ENCODE measurements at places on chromosomes 7 and 10.

- DNase-seq, result no peak
Measured at GRCh38 chr10:14958872-14959220, 342 bp upstream of the MEIG1 start.

- no peak for DNase-seq
Measured at GRCh38 chr7:77425101-77426051, 9.2 kb upstream of the GSAP start.

DNA sequence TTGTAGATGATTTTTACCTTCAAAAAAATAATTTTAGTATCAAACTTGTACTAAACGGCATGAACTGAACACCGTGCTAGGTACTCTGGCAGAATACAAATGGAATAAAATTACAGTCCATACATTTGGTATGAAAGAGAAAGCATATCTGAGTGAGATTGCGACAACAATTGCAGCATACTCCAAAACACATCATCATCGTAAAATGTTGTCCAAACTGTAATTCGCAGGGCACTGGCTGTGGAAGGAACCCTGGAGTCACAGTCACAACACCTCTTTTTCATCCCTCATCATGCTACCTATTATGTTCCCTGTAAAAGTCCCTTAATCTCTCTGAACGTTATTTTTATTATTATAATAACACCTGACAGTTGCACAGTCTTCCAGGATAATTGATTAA is 13.5 kb downstream of the CREM start:
- no peak for DNase-seq

DNA sequence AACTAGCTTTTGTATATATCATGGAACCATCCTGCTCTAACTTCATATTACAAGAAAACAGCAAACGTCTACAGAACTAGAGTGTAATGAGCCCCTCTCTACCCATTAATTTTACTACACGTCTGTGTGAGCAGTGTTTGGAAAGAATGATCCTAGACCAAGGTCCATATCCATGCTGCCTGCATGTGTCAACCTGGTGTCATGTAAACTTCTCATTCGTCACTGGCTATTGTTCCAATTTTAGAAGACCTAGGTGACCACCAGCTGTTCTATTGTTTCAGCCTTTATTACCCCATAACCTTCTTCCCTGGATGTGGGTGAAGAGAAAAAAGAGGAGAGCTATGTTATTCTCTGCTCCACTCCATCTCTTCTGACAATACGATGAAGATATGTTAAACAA is 77.1 kb downstream of the CREM start:
- DNase-seq, result no peak

DNA sequence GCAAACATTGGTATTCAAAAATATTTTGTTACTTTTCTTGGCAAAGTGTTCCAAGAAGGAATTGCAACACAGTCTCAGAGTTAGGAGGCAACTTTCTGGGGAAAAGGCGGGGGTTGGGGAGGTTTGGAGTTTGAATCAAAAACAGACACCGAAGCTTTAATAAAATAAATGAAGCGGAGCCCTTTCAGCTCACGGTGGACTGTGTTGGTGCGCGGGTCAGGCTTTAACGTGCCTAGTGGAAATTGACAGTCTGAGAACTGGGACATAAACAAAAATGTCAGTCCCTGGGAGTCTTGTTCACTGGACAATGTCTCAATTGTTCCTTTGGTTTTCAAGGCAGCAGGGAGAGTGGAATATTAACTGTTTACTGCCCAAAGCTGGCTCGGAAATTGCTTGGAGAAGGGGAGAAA is 109.3 kb downstream of the TCF7L2 start:
- no peak for DNase-seq

GRCh38 chr7:104723001-104723400 is 291.0 kb upstream of the KMT2E start:
- no peak for DNase-seq

GRCh38 chr10:43166207-43166879 is 28.1 kb downstream of the CSGALNACT2 start:
- DNase-seq, result no peak

DNA sequence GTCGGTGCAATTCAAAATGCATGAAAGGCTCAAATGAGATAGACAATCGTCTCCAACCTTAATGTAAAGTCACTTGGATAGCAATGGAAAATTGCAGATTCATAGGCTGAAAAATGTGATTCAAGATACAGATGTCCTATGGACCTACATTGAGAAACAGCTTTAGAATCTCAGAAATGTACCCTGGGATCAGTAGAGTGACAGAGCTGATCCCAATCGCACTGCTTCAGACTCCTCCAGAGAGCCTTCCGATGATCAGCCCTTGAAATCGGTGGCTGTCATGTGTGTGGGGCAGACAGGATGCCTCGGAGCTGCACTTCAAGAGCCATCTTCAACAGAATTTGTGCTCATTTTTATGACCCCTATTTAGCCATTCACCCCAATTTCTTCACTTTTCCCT is 240.1 kb upstream of the GRB10 start:
- DNase-seq, result no peak

- DNase-seq, result peak; percentile 28
Measured at GRCh38 chr7:104089612-104090011, 100.2 kb upstream of the RELN start.

DNA sequence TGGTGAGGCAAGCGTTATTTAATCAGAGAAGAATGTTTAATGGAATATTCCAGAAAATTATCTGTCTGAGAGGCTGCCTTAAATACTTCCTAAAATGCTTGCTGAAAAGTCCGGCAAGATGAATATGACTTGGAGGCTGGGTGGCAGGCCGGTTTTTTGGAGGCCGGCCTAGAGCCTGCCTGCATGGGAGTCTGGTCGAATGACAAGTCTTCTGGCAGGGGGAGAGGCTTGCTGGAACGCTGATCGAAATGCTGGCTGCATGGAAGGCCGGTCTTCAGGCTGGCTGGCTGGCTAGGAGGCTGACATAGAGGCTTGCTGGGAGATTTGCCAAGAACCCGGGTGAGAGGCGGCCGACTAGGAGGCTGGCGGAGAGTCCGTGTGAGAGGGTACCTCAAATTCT is 135.7 kb downstream of the OR13A1 start:
- no peak for DNase-seq

DNA sequence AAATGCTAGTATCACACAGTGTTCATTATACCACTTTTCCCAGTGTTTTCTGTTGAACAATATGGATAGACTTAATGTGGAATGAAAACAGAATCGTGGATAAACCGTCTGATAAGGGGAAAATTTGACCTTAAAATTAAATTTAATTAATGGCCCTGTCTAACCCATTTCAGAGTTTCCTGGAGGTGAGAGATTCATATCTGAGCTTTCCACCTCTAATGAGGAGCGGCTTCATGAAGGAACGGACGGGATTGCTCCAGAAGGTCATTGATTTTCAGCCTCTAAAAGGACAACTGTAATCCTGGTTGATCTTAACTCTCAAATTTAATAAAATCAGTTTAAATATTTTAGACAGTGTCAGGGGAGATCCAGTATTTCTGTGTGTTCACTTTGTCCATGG is 874.9 kb downstream of the GRID1 start:
- no peak for DNase-seq

- DNase-seq, result peak; percentile 9
Measured at GRCh38 chr7:122626785-122627184, 72.1 kb downstream of the RNF133 start.

GRCh38 chr7:30752979-30753378 is 1.0 kb downstream of the INMT start:
- no peak for DNase-seq

DNA sequence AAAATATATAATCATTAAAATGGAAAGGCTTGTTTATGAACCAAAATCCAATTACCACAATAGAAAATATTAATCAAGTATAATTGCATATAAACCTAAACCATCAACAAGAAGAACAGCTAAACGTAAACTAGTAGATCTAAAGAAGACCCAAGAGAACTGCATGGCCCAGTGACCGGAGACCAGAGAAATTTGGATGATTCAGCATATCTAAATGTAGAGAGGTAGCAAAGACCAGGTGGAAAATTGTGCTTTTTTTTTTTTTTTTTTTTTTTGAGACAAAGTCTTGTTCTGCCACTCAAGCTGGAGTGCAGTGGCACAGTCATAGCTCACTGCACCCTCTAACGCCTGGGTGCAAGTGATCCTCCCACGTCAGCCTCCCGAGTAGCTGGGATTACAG is 207.2 kb upstream of the SEMA3E start:
- DNase-seq, result no peak

GRCh38 chr10:85413570-85413969 is 953.0 kb downstream of the GRID1 start:
- no peak for DNase-seq

DNA sequence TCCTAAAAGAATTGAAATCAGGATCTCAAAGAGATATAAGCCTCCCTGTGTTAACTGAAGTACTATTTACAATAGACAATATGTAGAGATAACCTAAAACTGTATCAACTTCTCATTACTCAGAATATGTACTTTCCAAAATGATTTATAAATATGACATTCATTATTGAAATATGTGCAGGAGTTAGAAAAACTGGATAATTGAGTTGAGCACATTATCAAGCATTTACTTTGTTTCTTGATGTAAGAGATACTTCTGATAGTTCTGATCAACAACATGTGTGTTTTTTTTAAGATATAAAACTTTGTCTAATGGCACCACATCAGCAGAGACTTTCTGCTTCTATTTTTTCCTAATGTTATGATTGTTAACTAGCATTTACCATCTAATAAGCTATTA is 38.2 kb downstream of the HYAL4 start:
- DNase-seq, result no peak

GRCh38 chr7:157926521-157927150 is 589.8 kb downstream of the DNAJB6 start:
- no peak for DNase-seq

DNA sequence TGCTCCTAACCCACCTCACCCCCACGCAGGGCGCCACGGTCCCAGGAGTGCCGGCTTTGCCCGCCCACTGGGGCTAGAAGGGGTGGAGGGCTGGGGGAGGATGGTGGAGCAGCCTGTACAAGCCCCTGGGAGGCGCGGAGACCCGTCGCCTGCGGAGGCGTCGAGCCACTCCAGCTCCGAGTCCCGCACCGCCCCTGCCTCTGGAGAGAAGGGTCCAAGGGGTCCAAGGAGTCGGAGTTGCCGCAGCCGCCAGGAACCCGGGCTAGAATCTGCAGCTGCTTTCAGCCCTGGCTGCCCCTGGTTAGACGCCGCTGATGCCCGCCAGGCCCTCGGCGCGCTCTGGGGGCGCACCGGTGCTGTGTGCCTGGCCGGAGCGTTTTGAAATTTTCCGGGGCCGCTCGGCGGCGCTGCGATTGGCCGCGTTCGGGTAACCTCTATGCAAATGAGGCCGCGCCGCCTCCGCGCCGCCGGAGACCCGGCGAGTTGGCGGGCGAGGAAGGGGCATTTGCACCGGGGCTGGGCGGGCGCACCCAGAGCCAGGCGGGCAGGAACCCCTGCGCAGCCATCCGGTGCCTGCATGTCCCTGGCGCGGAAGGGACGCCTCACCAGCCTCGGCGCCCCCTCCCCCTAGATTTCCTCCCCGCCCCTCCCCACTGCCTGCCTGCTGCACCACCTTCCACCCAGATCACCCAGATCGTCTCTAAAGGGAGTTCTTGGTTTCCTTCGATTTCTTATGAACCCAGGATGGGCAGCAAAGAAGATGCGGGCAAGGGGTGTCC is at the start of gene HMX2:
HMX2 (plus strand) TSS at position 502 of the 779 bp plus-strand sequence; CDS start at position 745, 243 bp downstream.
- peak; percentile 66 for DNase-seq

- DNase-seq, result no peak
Measured at GRCh38 chr10:48235501-48235900, 39.0 kb downstream of the FRMPD2 start.

- DNase-seq, result no peak
Measured at GRCh38 chr10:126137562-126138221, 241.3 kb downstream of the FANK1 start.

- no peak for DNase-seq
Measured at GRCh38 chr7:102101111-102101551, 185.5 kb upstream of the SH2B2 start.

- no peak for DNase-seq
Measured at GRCh38 chr10:99929360-99929759, 80.4 kb downstream of the DNMBP start.

DNA sequence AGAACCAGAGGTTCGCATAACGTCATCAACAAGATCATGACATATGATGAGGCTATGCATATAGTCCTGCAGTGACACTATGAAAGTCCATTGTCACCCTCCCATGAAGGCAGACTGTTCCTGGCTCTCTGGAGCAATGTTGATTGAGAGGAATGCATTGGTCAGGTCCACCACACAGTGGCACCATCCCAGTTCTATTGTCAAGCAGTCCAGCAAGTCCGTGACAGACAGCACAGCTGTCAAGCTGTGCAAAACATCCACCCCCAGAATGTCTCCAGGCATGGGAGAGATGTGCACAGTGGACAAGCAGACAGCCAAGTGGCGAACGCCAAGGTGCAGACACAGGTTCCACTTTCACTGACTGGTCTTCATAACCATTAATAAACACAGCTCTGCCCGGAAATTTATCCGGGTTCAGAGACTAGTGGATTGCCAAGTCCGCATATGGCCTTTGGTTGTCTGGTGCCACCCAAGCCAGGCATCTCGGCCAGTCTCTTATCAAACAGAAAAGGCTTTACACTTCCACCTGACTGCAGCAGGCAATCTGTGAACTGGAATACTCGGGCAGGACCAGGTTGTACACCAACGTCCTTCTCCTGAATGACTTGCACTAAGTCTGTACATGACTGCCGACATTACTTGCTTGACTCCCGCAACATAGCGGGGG is 7.2 kb downstream of the RNF133 start:
- DNase-seq, result no peak

DNA sequence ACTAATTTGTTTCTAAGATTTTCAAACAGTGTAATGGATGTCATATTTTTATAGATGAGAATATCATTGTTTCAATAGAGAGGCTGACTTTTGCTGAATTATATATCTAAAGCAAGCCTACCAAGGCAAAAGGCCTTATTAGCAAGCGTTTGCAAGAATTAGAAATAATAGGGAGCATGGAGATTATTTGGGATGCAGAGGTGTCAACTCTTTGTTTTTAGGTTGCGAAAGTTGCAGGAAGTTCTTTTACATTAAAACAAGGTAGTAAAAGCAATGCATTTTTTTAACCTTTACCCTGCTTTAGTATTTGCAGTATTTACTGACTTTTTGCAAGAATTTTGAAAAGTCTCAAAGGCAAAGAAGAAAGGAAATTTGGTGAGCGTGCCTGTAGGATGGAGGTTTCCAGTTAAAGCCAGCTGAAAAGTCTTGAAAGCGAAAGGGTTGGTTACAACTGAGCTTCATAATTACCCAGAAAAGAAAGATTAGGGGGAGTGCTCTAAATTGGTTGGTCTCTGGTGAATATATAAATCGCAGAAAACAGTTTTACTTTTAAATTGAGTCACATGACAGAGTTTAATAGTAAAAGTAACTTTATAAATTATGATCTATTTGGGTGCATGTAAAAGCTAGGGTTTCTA is 81.6 kb downstream of the MKLN1 start:
- no peak for DNase-seq

- no peak for DNase-seq
Measured at GRCh38 chr7:44914992-44915607, 29.8 kb upstream of the PURB start.

Measured in NCI-H1930 (cell line).